ENCODE measurements at places on chromosomes 4 and X.

DNA sequence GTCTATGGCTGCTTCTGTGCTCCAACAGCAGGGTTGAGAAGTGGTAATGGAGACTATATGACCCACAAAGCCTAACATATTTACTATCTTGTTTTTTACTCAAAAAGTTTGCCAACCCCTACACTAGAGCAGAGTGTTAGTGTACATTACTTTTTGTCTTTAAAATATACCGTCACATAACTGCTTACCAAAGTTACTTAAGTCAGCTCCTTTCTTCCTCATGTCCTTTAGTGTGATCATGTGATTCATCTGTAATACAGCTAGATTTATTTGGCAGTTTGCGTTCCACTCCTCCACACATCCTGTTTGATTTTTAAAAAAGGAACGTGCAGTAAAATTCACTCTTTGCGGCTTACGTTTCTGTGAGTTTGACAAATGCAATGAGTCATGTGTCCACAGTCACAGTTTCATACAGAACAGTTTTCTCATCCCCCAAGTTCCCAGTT, 162.4 kb upstream of the GPRIN3 start:
- peak; percentile 90 for DNase-seq

DNA sequence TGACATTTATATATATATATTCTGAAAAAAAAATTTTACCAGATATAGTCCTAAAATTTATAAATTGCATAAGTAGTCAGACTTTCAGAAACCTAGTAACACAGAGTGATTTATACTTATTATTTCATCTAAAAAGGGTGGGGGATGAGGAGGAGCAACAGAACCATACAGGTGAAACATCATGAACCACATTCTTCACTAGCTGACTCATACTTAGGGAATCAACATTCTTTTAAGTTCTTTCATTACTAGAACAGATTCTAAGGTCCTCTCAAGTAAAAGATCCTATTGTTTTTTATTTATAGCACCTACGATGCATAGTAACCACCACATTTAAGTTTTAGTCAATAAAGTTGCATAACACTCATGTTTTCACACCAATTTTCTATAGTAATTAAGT, 166.1 kb downstream of the LRBA start:
- DNase-seq: no peak

DNA sequence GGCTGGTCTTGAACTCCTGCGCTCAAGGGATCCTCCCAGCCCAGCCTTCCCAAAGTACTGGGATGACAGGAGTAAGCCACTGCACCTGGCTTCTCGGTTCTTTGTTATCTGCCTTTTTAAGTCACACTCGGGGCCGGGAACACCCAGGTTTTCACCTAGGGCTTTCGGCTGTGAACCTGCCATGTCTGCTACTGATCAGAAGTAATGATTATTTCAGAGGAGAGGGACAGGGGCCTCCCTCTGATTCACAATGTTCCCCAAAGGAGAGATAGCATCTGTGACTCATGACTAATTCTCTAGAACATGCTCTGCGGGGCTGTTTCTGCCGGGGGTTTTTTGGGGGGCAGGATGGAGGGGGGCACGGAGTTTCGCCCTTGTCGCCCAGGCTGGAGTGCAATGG, 26.9 kb downstream of the CRLF2 start:
- DNase-seq: no peak

- peak; percentile 59 for DNase-seq
These were observed 43.2 kb downstream of the QDPR start for GRCh38 chr4:17468619-17469221.

GRCh38 chrX:10047133-10047532, 80.0 kb downstream of the CLDN34 start:
- no peak for DNase-seq

DNA sequence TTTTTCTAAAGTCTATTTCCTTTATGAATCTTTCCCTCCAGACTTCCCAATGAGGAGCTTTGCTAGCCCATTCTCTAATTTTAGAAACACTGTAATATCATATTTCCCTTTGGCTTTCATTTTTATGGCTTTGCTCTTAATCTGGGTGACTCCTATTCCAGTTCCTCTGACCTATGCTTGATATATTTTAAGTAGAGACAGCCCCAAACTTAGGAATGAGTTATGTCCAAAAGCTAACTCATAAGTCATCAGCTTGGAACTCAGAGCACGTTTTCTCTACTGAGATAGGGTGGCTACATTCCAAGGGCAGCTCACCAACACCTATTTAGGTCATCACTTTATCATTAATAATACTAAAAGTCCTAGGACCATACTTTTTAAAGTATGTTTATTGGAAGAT, 77.8 kb downstream of the OR13H1 start:
- DNase-seq: no peak

DNA sequence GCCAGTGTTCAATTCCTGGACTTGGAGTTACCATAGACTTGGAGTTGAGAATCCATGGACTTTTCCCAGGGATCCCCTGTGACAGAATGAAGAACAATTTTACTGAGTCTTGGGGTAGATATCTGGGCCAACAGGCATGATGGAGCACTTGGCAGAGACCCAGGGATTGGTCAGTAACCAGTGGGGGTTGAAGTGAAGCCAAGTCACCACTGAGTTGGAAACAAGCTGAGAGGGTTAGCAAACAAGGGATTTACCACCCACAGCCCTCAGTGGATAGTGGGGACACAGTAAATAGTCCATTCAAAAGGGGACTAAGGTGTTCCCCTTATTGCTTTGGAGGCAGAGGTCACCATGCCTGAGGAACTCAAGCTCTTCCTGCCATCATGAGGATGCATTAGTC, 281.7 kb downstream of the PPP1R2C start:
- DNase-seq: no peak

Measured in AG10803 (cell line).